Esophagus mucosa (tissue), 1 donor: ENCODE measurements at places on chromosomes 11 and 22.

GRCh38 chr11:106624377-106624776 is 393.9 kb downstream of the GUCY1A2 start:
- ATAC-seq = no peak

DNA sequence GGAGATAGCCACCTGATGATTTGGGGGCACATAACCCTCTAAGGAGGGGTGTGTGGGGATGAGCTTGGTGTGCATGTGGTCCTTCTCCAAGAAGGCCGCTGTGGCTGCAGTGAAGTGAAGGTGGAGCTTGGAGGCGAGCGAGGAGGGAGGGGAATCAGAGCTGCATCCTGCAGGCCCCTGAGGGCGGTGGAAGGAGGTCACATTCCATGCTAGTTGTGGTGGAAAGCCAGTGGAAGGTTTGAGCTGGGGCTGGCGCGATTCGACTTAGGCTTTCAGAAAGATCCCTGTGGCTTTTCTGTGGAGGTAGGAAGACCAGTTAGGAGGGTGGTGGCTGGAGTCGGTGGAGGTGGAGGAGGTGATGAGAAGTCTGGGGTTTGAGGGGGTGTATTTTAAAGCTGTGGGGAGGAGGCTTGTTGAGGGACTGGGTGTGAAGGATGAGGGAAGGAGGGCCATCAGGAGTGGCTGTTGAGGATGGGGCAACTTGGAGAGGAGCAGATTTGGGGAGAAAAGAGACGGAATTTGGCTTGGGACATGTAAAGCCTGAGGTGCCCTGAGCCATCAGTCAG is 62.0 kb downstream of the TBC1D22A start:
- ATAC-seq = no peak

DNA sequence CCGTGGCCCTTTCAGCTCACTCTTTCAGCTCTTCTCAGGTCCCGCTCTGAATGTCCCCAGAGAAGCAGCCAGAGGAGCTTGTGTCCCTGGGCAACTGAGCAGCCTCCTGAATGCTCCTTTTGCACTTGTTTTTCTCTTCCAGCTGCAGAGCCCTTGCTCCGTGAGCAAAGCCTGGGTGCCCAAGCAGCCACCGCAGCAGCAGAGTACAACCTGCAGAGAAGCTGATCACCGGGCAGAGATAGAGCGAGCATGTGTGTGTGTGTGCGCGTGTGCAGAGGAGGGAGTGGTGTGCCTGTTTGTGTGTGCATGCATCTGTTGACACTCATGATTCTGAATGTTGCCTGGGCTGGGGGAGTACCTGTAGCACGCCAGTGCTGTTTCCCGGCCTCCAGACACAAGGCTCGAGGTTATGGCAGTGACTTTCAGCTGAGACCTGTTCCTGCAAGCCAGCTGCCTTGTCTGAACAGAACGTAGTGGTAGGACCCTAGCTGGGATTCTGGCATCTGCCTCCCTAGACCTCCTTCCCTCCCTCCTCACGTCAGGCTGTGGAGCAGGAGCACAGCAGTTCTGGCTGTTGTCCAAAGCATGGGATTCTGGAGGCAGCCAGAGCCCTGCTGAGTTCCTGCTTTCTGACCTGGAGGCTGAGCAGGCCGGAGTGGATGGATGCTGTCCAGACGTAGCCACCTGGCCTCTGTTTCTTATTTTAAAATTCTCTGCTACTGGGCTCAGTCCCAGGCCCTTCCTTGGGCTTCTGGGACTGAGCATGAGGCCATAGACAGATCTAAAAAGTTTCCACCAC is 4.5 kb upstream of the MAPK8IP1 start:
- no peak for ATAC-seq

DNA sequence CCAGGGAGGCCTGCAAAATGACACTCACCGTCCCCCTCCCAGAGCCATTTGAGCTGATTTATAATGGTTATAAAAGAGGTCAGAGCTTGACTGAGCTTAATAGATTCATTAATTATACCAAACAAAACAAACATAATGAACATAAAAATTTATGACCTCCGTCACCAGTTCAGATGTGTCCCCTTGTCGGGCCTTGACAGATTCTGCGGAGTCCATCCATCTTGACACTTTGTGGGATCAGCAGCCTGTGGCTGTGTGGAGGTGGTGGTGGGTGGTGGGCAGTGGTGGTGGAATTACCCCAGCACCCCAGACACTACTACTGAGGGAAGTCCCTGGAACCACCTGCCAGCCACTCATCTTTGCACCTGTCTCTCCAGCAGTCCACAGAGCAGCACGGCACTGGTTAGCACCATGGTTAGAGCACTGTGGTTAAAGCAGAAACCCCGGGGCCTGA is 83.5 kb downstream of the DSCAML1 start:
- no peak for ATAC-seq

GRCh38 chr22:24175160-24175808 is 6.0 kb upstream of the SUSD2 start:
- peak; percentile 50 for ATAC-seq

GRCh38 chr22:36713436-36713835 is 9.9 kb upstream of the CACNG2 start:
- no peak for ATAC-seq

- no peak for ATAC-seq
Measured at GRCh38 chr11:19092850-19093249, 24.1 kb upstream of the ZDHHC13 start.

DNA sequence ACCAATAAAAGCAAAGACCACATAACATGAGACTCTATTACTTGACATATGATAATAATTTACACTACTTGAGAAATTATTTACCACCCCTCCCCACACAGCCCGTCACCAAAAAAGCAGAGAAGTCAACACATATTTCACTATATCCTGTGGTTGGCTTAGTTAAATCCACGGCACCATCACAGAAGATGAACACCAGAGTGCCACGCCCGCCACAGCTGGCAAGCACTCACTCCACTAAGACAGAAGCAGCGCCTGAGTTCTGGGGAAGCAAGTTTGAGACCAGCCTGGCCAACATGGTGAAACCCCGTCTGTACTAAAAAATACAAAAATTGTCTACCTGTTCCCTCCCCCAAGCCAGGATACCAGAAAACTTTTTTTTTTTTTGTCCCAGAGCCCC is 53.1 kb downstream of the PACSIN2 start:
- ATAC-seq = peak; percentile 24

DNA sequence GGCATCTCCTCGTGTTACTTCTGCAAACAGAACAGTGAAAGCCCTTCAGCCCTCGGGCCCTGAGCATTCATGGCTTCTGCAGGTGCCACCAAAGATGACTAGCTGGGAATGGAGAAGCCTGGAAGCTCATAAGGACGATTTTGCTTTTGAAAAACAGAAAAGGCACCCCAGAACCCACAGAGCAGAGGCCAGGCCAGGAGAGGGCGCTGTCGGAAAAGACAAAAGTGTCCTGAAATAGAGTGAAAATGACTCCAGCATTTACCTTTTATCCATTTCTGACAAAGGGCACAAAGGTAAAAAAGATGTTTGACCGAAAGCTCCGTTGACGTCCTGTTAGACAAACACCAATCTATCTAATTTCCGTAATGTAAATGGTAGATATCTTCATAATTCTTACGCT is 37.6 kb downstream of the ZNF195 start:
- no peak for ATAC-seq

GRCh38 chr11:121452609-121453150 is at the start of gene SORL1-AS1:
Gene SORL1-AS1, minus strand, starts transcription at chr11:121452967.
- ATAC-seq = peak; percentile 5

GRCh38 chr11:44608991-44609782 is 43.7 kb downstream of the CD82 start:
- ATAC-seq = peak; percentile 53

GRCh38 chr11:121446752-121447156 is 5.4 kb upstream of the SORL1 start:
- ATAC-seq = no peak

DNA sequence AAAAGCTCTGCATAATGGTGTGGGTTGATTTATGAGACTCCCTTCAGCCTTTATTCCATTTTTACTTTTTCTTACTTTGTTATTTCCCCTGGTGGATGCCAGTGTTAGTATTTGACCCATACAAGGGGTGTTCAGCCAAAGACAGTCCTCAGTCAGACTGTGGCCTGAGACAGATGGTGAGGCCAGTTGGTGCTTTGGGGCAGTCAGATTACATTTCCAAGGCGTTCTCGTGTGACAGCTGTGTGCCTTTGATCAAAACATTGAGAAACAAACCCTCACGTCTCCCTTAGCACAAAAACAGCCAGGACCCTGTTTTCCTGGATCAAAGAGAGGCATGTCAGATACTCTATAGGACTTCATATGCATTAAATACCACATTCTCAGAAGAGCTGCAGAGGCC is 31.3 kb upstream of the SLN start:
- ATAC-seq = no peak

DNA sequence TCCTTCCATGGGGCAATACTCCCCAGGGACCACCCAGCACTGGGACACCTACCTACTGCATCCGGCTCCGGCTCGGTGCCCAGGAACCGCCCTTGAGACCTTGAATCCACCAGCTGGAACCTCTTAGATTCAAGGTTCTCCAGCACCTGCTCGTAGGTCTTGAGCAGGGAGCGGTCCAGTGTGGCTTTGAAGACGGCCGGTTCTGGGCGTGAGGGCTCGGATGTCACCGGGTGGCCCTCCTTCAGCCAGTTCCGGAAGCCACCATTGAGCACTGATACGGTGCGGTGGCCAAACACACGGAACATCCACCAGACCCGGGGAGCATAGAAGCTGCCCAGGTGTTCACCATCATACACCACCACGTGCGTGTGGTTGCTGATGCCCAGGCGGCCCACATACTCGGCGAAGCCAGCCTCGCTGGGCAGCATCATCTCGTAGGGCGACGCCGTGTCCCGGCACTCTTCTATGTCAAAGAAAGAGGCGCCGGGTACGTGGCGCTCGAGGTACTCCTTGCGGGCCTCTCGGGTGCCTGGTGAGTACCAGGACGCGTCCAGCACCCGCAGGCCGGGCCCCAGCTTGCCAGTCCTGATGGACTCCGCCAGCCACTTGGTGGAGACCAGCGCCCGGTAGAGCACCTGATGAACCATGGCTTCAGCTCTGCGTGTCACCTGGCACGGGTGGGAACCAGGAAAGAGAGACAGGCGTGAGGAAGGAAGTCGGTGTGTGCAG is 997 bp downstream of the TST start:
- ATAC-seq = peak; percentile 18

GRCh38 chr11:105073456-105074165 is 28.5 kb upstream of the CARD16 start:
- no peak for ATAC-seq

GRCh38 chr11:126423743-126424142 is 68.3 kb downstream of the ST3GAL4 start:
- ATAC-seq = peak; percentile 15

- no peak for ATAC-seq
Measured at GRCh38 chr11:103699216-103699615, 337.2 kb upstream of the DDI1 start.

DNA sequence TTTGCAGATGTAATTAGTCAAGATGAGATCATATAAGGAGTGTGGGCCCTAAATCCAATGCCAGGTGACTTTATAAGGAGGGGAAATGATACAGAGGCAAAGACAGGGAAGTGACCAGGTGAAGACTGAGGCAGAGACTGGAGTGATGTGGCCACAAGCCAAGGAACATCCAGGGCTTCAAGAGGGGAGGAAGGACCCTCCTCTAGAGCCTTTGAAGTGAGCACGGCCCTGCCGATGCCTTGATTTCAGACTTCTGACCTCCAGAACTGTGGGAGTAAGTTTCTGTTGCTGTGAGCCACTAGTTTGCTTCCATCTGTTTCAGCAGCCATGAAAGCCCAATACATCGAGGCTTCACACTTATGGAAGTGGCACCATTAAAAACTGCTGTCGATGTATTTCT is 78.7 kb downstream of the SHANK2 start:
- ATAC-seq = no peak

DNA sequence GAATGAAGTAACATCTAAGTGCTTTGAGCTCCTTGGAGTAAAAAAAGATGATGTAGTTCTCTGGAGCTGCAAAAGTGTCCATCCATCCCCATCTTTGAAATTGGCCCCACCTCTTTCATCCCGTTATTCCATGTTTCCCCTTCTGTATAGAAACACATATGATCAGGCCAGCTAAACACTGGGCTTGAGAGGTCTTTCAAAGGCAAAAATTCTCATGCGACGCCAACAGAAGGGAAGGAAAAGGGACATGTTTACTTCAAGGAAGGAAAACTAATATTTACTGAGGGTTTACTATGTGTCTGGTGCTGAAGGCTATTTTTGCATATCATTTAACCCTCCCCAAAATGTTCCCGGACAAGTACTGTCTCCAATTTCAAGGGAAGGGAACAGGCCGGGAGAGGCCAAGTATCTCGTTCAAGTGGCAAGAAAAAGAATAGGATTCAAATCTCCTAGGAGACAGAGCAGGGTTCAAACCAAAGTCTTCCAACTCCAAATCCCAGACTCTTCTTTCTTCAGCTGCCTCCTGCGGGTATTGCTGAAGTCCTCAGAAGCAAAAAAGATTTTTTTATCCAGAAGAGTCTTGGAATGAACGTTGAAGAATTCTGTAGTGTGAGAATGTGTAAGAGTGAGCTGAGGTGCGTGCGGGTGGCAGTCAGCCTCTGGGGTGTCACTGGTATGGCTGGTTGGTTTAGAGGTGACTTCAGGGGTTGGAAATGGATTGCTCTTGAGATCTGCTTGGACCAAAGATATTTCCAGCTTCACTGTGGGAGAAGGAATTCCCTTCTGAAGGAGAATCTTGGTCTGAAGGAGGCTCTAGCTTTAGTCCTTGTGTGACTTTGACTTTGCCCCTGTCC is 10.1 kb downstream of the TECTA start:
- no peak for ATAC-seq

DNA sequence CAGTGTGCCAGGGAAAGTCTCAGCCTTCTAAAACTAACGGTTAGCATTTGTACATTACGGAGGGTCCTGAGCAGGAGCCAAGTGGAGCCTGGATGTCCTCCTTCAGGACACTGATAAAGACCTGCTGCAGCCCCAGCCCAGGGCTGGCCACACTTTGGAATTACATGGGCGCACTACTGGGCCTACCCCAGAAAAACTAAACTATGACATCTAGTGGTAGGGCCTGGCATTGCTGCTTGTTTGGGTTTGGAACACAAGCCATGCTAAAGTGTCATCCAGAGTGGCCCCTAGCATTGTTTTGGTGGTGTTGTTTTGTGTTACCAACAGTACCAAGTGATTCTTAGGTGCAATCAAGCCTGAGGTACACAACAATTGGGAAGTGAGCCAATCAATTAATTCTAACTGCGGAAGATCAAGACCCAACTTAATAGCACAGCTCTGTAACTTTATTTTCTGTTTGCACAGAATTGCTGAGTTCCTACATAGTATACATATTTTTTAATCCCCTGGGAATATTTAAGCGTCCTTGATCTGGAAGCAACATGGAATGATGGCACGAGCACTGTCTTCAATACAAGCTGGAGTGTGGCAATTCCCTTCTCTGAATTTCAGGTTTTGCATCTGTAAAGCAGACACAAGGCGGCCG is 340.7 kb downstream of the LARGE1 start:
- peak; percentile 84 for ATAC-seq

- no peak for ATAC-seq
Measured at GRCh38 chr22:41907436-41908401, 7.2 kb downstream of the SHISA8 start.

GRCh38 chr11:93541884-93542810 is 1.0 kb downstream of the SMCO4 start:
- ATAC-seq = peak; percentile 52

GRCh38 chr11:114562166-114562916 is 2.7 kb upstream of the NXPE1 start:
- ATAC-seq = no peak

- ATAC-seq = no peak
Measured at GRCh38 chr11:64208086-64208795, 1.7 kb downstream of the FERMT3 start.
